ENCODE measurements at places on chromosomes 1 and 21. TPM values are rescaled to one million over a fixed set of nuclear protein-coding genes. Genes with fewer than 3 reads are reported as not detected.

Gene C1orf141
- total RNA-seq: not detected

Gene DIO1
- not detected for total RNA-seq

Gene OR2L5
- total RNA-seq: not detected

Gene PLA2G2C
- not detected for total RNA-seq

Gene NBPF4
- not detected for total RNA-seq

Gene TEX38
- not detected for total RNA-seq

Gene LCE1B
- total RNA-seq: not detected

Gene MAN1C1
- total RNA-seq: 4.5 TPM

All from melanocyte of skin (primary cell).